ENCODE measurements at places on chromosomes 7 and 10.

DNA sequence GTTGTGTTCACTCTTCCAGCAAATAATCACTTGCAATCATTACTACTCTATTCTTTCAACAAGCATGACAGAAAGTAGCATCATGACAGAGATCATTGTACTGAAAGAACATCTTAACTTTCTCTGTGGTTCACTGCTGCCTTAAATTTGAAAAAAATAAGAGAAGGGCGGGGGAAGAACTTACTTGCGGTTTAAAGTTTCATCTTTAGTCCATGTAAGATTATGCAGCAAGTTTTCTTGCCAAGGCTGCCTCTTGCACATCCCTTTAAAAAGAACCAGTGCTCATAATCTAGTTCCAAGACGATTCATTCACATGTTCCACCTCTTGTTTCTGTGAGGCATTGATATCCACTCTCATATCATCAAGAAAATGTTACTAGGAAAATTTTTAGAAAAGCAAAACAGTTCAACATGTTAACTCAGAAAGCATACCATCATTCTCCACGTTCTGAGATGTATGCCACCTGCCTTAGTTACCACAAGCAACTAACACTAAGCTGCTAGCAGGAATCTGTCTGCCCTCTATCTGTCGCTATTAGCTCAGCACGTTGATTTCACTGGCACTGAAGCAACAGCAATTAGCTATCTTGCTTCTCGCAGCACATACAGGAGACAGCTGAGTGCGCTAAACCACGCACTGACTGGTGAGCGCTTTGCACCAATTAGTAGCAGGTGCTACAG, at the start of gene PCDH15:
TSS of gene PCDH15 (minus strand) at position 491 of the 681 bp plus-strand sequence. CDS start 136,969 bp downstream, outside the sequence.
- DNase-seq, result no peak

GRCh38 chr7:152702-153391, 39.5 kb upstream of the FAM20C start:
- no peak for DNase-seq

DNA sequence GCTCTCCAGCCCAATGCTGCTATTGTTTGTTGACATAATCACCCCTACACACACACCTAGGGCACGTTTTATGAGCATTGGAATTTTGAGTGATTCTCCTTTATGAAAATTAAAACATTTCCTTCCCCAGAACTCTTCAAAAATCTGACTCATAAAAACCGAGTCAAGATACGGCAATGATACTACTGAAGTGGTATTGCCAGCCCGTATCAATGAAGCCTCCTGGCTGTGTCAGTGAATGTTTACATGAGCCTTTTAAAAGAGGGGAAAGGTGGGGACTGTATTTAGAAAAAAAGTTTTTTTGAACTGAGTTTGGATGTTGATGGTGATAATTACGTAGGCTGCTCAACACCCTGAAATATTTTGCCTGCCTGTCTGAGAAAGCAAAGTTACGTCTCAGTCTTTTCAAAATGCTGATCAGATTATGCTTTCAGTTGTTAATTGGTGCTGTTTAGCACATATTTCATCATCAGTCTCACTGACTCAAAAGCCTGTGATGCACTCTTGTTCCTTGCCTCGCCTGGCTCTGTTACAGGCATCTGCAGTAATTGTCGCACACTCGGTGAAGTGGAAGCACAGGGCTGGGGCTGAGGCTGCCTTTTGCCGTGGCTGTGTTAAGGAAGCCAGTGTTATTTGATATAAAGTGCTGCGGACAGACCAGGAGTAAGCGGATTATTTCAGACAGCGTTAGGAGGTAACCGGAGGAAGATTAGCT, 157.4 kb upstream of the TCF7L2 start:
- no peak for DNase-seq

DNA sequence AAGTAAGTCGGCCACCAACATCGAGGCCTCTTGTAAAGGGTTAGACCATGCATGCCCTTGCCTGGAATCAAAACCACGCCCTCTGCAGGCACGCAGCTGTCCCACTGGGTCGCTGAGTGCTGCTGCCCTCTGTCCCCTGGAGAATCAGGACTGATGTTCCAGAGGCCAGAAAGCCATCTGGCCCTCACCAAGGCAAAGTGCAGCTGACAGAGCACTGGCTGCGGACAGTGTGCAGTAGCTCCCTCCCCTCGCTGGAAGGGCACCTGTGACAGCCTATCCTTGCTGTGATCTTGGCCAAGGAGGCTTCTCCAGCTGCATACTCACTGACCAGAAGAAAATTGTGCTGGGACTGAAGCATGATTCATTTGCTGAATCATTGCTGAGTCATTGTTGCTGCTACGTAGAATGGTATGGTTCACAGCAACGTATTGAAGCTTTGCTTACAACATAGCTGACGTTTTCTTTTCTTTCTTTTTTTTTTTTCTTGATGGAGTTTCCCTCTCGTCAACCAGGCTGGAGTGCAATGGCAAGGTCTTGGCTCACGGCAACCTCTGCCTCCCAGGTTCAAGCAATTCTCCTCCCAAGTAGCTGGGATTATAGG, 30.4 kb downstream of the DDC start:
- peak; percentile 75 for DNase-seq

GRCh38 chr10:118629211-118629610, 33.8 kb upstream of the PRLHR start:
- no peak for DNase-seq

DNA sequence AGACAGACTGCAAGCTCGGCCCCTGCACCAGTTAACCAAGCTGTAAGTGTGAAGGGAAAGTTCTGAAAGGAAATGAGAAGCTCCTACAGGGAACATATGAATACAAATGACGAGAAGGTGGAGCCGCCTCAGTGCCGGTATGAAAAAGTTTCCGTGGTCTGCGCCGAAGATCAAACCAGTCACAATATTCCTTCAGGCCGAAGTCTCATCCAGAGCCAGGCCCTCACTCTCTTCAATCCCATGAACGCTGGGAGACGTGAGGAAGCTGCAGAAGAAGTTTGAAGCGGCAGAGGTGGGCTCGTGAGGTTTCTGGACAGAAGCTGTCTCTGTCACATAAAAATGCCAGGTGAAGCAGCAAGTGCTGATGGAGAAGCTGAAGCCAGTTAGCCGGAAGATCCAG, 71.9 kb downstream of the CFAP46 start:
- DNase-seq, result no peak

GRCh38 chr7:70849580-70850235, 282.2 kb upstream of the GALNT17 start:
- DNase-seq, result no peak

GRCh38 chr7:29478687-29479240, 84.9 kb upstream of the PRR15 start:
- DNase-seq, result no peak

GRCh38 chr10:54691331-54691730, 109.7 kb downstream of the PCDH15 start:
- no peak for DNase-seq

GRCh38 chr7:150400008-150400787, 21.1 kb downstream of the ZNF775 start:
- no peak for DNase-seq

GRCh38 chr10:48516911-48517310, 88.0 kb downstream of the ARHGAP22 start:
- no peak for DNase-seq

DNA sequence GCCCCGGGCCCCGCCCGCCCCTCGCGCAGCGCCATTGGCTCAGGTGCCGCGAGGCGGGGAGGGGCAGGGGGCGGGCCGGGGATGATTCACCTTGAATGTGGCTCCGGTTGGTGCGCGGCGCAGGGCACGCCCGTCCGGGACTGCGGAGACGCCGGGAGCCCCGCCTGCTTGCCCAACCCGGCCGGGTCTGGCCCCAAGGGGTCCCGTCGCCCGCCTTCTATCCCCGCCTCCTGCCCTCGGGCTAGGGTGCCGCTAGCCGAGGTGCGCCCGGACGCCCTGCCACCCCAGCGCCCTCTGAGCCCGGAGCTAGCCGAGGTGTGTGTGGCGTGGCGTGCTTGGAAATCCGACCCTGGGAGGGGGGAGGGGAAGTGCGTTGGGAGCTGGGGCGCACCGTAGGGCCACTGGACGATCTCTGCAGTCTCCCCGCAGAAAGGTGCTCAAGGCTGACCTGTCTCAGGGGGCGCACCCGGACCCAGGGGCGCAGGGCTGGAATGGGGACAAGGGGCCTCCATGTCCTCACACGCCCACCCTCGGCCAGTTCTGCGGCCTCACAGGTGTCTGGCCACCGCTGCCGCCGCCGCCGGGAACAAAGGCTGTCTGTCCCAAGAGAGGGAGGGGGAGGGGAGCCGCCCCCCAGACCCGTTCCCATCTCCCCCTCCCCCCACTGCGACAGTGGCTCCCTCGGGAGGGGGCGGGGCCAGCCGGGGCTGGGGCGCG, 168.9 kb downstream of the NRF1 start:
- no peak for DNase-seq

DNA sequence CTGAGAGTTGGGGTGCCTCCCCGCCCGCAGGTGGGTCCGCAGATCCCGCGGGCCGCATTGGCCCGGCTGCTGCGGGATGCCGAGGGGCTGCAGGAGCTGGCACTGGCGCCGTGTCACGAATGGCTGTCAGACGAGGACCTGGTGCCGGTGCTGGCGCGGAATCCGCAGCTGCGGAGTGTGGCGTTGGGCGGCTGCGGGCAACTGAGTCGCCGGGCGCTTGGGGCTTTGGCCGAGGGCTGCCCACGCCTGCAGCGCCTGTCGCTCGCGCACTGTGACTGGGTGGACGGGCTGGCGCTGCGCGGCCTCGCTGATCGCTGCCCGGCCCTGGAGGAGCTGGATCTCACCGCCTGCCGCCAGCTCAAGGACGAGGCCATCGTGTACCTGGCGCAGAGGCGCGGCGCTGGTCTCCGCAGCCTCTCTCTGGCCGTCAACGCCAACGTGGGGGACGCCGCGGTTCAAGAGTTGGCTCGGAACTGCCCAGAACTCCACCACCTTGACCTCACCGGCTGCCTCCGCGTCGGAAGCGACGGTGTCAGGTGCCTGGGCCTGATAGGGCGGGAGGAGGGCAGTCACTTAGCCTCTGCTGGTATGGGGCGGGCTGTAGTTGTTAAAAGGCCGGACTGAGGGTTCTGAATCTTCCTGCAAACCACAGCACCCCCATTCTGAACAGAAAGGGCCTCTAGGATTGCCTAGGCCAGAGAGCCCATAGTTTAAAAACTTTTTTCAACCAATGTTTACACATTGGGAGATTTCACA, 1.3 kb downstream of the FBXL15 start:
- no peak for DNase-seq

- no peak for DNase-seq
These were observed 17.6 kb downstream of the HTRA1 start for GRCh38 chr10:122478971-122479370.

GRCh38 chr7:108142675-108143259, 12.6 kb upstream of the LAMB4 start:
- no peak for DNase-seq

DNA sequence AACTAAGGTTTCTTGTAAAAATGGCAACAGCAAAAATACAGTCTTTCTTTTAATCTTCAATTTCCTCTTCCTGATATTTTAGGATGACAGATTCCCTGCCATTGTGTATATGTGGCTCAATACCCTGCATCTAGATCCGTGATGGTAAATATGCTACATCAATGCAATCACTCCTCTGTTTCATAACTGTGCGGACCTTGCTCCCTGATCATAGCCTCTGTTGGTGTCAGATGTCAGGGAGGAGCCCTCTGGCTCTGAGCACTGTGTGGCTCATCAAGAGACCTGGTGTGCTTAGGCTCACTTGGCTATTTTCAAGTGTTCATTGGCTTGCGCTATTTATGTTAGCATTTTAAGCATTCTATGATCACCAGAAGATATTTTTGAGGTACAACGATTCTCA, 33.0 kb upstream of the AGR3 start:
- no peak for DNase-seq

- no peak for DNase-seq
These were observed 29.4 kb downstream of the GRID1 start for GRCh38 chr10:86337121-86337601.

Measured in GOT3 (cell line).